IMR-90 (cell line): ENCODE measurements at places on chromosomes 5 and 9. TPM values are rescaled to one million over a fixed set of nuclear protein-coding genes. Genes with fewer than 3 reads are reported as not detected.

Gene COX7C
- total RNA-seq, result 91.4 and 210 TPM in 2 replicates

DNA sequence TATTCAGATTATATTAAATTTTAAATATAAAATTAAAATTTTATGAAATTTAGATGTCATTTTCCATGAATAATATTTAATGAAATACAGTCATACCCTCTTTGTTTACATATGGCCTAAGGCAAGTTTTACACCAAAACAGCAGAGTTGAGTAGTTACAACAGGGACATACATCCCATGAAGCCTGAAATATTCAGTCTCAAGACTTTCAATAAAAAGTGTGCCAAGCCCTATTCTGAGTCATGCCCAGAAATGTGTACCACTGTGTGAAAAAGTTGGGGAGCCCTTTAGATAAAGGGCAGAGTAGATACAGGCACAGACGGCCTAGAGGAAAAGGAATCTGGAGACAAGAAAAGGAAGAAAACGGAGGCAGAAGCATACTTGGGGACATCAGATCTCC is 261.3 kb downstream of the SGCD start:
- no peak for DNase-seq

- no peak for DNase-seq
These were observed 7.2 kb downstream of the NTMT1 start for GRCh38 chr9:129633207-129633606.

DNA sequence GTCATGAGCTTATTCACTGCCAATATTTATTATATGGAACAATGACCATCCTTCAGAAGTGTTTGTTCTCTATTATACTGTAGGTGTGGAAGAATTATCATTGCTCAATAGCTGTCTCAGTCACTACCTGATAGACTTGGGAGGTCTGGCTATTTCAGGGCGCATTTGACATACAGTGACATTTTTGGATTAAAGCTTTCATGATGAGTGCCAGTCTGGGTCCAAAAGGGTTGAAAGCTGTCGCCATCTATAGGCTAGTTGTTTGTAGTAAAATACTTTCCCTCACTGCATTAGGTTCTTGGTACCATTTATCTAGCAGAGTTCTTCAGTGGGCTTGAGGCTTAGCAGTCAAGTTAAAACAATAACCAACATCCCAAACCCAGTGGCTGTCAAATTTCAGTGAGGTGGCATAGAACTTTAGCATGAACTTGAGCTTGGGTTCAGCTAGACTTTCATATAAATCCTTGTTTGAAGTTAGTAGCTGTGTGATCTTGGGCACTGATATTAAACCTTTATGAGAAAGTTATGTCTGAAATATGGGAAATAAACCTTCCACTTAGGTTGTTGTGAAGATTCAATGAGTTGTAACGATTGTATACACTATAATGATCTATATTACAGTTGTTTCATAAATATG is 110.5 kb upstream of the CDKN2B start:
- peak; percentile 50 for DNase-seq

DNA sequence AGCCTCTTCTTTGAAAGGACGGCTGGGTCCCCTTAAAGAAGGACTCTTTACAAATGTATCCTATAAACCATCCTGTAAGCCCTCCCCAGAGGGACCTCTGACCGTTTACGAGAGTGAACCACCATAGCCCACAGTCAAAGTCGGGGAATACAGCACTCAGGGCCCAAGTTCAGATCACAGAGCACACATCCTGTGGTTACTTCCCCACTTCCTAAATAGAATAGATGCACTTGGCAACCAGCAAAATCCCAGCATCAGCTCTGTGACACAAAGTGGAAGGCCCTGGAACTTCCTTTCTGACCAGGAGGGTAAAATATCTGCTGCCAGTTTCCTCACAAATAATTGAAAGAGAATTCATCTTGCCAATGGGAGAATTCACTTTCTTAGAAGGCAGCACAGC is 6.9 kb upstream of the IGFBPL1 start:
- DNase-seq, result no peak

DNA sequence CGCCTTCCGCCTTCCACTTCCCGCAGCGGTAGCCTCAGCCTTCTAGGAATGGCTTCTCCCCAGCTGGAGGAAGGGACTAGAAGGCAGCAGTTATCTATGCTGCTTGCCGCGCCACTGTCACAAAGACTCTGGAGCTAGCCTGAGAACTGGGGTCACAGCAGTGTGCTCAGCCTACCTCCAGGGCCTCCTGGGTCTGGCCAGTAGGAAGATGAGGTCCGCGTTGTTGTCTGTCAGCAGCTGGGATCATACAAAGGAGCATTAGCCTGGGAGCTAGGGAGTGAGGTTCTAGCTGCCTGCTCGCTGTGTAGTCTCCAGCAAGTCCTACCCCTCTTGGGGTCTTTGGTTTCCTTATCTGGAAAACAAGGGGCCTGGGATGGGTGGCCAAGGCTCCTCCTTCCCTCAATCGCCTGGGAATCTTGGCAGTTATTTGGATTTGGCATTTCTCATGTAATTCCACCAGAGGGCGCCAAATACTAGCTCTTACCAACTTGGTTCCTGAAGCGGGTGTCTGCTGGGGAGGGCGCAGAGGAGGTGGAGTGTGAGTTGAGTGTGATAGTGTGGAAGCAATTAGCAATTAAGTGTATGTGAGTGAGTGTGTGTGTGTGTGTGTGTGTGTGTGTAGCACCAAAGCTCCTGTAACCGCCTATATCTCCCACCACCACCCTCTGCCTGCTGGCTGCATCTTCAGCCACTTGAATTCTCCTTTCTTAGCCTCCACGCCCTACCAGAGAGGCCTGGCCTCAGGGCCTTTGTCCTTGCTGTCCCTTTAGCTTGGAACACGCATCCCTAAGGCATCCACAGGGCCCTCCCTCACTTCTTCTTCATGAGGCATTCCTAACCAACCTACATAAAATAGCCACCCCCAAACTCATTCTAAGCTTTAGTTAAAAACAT is 97.1 kb downstream of the ENTREP1 start:
- DNase-seq, result peak; percentile 59

DNA sequence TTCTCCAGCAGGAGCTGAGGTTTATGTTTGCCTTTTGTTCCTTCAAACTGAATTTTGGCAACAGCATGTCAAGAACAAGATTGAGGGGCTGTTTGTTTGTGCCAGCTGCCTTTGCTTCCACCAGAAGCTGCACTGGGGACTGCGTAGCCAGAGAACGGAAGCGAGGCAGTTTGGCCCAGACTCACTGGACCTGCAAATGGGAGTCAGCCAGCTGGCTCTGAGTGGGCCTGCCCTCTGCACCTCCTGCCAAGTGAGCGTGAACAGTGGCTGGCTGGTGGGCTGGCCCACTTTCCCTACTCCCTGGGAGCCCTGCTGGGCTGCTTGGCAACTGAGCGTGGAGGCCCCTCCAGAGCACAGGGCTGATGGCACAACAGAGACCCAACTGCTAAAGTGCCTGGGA is 111.6 kb downstream of the GALNT10 start:
- no peak for DNase-seq

DNA sequence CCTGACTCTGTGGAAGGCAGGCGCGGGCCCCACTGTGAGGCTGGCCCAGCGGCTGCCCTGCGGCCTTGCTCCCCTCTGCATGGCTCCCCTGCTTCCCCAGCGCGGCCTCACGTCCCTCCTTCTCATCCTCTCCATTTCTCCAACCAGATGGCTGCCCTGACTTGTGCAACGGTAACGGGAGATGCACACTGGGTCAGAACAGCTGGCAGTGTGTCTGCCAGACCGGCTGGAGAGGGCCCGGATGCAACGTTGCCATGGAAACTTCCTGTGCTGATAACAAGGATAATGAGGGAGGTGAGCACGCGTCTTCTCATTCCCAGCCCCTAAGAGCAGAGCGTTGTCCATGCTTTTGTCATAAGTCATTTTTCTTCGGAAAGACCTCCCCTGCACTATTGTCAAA is 129.0 kb upstream of the WWC1 start:
- no peak for DNase-seq

Gene PCA3
- total RNA-seq, result not detected in 2 replicates

Gene ANKRD34B
- total RNA-seq, result not detected in 2 replicates

DNA sequence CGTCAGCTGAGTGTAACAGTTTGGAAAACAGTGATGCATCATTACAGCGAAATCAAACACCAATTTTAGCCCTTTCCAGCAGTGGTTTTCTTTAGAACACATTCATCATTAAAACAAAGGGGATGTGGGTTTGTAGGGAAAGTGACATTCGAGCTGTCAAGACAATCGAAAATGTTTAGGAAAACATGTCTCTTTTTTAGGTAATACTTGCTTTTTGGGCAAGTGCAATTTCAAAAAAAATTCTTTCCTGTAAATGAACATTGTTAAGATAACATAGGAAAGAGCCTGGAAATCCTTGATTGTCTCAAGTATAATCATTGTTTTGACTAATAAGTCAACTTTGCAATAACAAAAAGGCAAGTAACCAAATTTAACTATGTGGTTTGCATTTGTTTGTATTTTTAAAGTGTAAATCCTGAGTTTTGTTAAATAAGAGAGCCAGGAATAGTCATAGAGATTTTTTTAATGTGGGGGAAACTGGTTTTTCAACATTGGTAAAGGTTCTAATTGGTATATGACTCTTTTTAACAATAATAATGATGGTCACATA is 182.5 kb downstream of the TTLL11 start:
- no peak for DNase-seq
